ENCODE measurements at places on chromosomes 5 and 9.

- DNase-seq = no peak
Observed at GRCh38 chr5:96432216-96433065, 607 bp downstream of the PCSK1 start.

DNA sequence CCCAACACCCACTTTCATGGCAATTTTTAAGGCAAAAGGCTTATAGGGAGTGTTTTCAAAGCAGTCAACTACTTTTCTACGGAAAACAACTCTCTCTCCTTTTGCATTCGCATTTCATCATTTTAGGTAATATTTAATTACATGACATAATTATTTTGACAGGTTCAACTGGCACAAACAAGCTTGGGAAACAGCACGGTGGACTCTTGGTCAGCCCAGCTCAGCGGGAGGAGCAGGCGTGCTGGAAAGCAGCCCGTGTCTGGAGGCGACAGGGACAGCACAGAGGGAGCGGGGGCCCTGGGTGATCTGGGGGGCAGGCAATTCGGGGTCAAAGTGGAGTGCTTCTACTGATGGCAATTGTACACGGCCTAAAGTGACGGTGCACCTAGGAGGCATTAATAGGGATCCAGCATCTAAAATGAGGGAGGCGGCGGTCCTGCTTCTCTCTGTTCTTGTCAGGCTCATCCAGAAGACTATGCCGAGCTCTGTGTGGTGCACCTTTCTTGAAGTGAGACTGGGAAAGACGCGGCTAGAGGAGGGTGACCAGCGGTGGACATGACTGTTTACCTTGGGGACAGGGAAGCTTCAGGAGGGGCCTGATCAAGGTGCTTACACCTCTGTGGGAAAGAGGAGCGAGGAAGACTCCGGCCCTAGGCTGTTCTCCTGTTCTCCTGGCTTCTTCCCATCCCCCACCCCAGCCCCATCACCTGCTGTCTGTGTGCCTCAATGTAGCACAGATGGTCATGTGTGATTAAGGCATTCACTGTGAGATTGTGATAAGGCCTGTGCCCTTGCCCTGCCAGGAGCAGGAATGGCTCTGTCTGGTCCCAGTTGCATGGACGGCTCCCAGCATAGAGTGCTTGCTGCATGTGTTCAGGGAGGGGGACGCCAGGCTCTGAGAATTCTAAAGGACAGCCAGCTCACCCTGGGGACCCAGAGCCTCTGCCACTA lies 3.4 kb downstream of the MYMK start:
- no peak for DNase-seq

DNA sequence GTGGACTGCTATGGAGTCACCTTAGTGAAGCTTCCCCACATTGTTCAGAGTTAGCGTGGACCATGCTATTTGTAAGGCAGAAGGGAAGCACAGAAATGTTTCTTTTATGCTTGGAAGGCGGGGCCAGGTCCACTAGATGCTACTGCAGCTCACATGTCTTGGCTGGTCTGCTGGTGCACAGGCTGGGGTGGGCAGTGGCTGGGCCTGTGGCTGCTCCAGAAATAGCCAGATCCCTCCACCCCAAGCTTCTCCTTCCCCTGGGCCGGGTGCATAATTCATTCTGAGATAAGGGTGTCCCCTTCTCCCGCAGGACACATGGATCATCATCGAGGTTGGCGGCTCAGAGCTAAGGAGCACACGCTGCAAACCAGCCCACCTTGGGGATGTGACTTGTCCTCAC lies 14.5 kb upstream of the SEMA4D start:
- no peak for DNase-seq

- DNase-seq = no peak
Observed at GRCh38 chr5:10498350-10498749, 56.7 kb downstream of the ROPN1L start.

DNA sequence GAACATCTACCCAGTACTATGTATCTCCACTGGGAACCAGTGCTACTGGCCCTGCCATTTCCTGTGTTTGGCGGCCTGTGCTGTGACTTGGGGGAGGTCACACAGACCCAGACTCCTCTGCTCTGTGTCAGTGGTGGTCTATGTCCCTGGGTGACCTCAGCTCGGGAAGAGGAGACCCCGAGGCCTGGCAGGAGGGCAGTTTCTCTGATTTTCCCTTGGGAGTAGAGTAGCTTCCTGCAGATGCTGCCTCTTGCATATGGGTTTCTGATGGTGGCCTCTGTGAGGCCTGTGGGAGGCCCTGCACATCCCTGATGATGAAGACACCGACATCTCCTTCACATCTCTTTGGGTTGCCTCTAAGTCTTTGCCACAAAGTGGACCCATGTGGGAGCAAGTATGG lies 13.0 kb upstream of the SMIM32 start:
- no peak for DNase-seq

GRCh38 chr5:139849942-139850341 lies 54.3 kb downstream of the PSD2 start:
- DNase-seq = no peak

DNA sequence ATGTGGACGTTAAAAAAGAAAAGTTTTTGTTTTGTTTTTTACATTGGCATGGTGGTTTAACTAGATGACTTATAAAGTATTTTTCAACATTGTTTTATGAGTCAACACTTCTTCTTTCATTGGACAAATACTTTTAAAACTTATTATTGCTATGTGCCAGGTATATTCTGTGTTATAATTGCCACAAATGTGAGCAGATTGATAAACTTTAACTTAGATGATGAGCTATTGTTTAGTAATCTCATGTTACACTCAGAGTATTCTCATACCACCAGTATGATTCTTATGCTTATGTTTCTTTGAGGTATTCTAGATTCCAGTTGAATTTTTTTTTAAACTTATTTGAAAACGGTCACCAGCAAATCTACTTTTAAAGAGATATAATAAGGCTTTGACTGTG lies 60.3 kb downstream of the RASA1 start:
- no peak for DNase-seq

- DNase-seq = no peak
Observed at GRCh38 chr9:87783180-87783579, 57.3 kb downstream of the CTSL start.

DNA sequence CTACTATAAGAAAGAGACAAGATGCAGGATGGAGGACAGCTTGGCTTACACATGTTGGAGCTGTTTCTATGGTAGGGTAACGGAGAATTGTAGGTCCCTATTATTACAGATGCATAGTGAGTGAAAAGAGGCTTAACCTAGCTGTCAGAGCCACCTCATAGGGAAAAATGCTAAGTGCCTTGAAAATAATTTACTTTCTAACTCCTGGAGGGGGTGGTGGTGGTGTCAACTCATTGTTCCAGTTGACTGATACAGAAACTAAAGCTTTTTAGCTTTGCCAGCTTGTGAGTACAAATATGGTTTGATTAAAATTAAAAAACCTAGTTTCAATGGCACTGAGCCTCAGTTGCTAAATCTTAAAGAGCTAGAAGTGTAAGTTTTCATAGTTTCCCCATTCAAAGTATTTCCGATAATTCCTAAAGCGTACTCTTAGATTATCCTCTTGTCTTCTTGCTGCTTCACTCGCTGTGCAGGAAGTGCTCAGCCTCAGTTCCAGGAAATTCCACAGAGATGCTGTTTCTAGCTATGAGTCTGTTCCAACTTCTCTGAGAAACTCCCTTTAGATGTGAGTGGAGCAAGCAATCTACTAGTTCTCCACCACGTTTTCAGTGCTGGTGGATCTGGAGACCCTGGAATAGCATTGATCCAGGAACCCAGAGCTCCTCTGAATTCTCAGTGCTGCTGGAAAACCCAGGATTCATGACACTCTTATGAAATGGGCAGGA lies 265.2 kb downstream of the DMAC1 start:
- DNase-seq = no peak

DNA sequence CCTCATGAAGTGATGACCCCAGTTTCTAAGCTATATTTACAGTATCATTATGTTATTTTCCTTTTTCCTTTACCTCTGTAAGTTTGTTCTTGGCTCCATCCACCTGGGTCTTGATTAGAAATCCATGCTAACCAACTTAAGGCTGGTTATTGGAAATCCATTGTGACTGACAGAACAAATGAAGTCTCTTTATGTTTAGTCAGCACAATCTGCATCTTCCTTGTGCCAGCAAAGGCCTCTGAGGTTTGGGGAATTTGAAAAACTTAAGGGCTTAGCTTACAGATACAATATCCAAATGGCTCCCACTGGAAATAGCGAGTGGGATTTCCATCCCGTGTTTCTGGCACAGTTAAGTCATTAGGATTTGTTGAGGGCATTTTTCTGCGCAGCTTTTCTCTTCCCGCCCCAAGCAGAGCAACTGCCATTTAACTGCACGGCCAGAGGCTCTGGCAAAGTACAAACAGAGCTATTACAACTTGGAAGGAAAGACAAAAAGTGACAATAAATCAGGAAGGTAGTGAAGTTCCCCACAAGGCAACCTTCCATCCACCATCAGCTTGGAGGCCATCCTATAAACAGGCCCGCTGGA lies 64.2 kb downstream of the DCP2 start:
- no peak for DNase-seq

- no peak for DNase-seq
Observed at GRCh38 chr5:45454114-45454513, 242.1 kb downstream of the HCN1 start.

DNA sequence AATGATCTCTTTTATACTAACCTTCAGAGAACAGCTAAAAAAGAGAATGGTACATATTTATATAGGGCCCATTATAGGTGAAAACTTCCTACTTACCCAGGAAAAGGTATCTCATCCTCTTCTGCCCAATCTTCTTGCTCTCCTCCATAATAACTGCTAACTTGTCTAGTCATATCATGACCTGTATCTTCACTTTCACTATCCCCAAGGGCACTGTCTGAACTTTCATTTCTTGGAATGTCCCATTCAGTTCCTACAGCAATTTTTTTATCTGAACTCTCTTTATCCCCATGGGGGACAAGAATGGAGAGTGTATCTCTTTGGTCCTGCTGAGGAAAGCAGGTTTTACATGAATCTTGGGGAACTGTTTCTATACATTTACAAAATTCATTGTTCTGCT lies 36.4 kb upstream of the RAPGEF6 start:
- no peak for DNase-seq

DNA sequence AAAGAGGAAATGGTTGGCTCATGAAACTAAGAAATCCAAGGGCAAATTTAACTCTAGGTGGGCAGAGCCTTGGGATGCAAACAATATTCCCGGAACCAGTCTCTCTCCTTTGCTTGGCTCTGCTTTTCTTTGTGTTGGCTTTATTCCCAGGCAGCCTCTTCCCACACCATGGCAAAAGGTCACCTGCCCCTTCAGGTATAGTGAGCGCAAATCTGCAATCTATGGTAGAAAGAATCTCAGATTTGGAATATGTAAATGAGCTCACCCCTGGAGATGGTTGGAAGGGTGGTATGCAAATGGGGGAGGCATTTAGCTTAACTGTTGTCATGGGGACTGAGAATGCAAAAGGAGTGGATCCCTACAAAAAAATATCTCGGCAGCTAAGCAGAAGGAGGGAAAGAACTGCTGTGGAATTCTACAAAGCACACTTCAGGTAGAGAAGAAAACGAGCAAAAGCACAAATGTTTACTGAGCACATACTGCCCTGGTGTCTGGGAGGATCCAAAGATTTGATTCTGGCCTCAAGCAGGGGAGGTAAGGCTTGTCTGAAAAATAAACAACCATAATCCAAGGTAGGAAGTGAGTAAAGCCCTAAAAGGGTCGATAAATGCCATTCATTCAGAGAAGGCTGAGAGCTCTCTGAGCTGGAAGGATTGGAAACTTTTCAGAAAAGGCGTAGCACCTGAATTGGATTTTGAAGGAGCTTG lies 139.7 kb downstream of the TLE1 start:
- no peak for DNase-seq

Measured in HFFc6 (cell line).